ENCODE measurements at places on chromosomes 1 and 21.

- ATAC-seq, result no peak
These were observed 16.3 kb upstream of the MTARC1 start for GRCh38 chr1:220770245-220770913.

DNA sequence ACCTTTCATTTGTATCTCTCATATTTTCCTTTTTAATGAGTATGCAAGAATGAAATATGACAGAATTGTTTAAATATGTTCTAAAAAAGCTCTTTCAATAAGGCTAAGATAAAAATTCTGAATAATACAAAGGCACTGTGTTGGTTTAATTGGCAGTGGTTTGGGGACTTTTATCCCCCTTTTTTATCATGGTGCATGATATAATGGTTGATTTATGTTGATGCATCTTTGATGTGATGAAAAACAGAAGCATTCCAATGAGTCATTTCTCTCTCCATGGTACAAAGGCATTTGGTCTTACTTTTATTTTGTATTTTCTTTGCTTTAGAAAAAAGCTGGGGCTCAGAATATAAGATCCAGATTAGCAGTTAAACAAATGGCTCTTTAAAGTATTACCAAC lies 127.2 kb upstream of the GREM2 start:
- ATAC-seq, result peak; percentile 84

DNA sequence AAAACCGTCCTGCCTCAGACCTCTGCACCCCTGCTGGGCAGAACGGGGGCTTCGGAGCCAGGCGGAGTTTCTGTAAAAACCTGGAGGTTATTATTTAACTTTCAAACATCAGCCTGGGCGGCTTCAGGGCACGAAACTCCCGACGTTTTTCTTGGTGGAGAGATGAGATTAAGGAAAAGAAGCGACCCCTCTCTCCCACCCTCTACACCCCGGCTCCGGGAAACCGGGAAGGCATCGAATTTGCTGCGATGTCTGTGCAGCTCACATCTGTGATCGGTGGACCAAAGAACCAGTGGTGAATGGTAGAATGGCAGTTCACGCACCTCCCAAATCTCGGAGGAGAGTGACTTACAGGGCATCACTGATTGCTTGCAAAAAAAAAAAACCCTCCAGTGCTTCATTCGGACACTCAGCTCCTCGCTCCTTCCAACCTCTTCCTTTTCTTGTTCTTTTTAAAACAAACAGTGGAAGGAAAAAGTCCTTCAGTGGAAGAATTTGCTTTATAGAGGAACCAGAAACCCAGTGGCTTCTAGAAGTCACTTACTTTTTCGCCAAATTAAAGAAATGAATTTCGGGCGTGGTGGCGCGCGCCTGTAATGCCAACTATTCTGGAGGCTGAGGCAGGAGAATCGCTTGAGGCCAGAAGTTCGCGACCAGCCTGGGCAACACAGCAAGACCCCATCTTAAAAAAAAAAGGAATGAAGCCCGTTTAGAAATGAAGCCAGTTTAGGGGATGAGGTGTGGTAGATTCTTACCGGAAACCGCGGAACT lies 884 bp downstream of the PHACTR4 start:
- peak; percentile 51 for ATAC-seq

- peak; percentile 28 for ATAC-seq
These were observed 169.4 kb downstream of the RASAL2 start for GRCh38 chr1:178263341-178263740.

DNA sequence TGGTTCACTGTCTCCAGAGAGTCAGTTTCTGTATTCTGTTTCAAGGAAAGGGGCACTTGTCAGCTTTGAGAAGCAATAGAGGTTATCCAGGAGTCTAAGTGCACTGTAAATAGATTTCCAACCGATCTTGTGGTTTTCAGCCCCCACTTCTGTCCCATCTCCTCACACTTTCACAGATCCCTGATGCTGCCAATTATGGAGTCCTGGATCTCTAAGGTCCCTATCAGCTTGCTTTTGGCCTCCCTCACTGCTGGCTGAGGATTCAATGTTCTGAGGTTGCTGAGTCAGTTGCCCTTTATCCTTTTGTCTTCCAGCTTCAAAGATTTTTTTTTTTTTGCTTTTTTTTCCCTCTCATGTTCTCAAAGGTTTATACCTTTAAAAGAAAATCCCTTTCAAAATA lies 98.4 kb downstream of the DIRAS3 start:
- ATAC-seq, result no peak

DNA sequence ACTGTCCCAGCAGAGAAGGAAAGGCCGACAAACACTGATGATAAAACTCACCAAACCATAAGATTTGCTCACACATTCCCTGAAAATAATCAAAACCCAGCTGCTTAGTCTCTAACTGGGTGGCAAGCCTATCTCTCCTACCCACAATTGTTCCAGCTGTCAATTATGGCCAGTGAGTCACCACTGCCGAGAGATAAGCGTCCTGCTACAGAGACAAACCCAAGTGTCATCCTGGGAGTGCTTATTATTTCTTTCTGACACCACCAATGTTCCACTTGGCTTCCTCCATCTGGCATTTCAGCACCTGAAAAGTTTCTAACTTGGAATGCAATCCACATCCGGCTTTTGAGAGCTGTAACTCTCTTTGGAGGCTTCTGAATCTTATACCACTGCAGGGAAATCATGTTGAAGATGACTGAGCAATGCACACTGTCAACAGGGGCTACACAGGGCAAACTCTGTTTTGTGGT lies 51.5 kb upstream of the VAV3 start:
- peak; percentile 56 for ATAC-seq

- ATAC-seq, result no peak
These were observed 486 bp upstream of the GJB3 start for GRCh38 chr1:34780528-34780927.

- peak; percentile 97 for ATAC-seq
These were observed 51.9 kb upstream of the LPAR3 start for GRCh38 chr1:84944767-84945486.
